ENCODE measurements at places on chromosomes 2 and 18.

- DNase-seq: no peak
Observed at GRCh38 chr2:166891727-166892126, 3.4 kb downstream of the XIRP2 start.

DNA sequence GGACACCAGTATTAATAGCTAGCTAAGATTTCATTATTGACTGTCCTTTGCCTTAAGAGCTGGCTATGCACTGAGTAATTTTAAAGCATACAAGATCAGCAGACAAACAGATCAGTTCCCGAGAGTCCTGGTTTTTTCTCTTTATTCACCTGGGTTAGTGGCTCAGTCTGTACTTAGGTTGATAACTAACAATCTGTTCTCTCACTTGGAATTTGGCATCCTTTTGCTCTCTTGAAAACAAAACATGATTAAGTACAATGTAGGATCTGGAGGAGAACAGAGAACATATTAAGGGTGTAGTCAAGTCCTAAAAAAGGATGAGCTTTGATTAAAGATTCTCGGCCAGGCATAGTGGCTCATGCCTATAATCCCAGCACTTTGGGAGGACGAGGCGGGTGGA lies 16.6 kb downstream of the ARPC2 start:
- no peak for DNase-seq

GRCh38 chr2:54550547-54550946 lies 94.4 kb downstream of the SPTBN1 start:
- no peak for DNase-seq

GRCh38 chr18:57475408-57475807 lies 40.2 kb downstream of the ONECUT2 start:
- DNase-seq: no peak

All from right cardiac atrium (tissue), 5 donors.